ENCODE measurements at places on chromosomes 3 and 15. TPM values are rescaled to one million over a fixed set of nuclear protein-coding genes. Genes with fewer than 3 reads are reported as not detected.
A peak's percentile ranks its signal among the peaks of the same experiment; 100 is the strongest.

DNA sequence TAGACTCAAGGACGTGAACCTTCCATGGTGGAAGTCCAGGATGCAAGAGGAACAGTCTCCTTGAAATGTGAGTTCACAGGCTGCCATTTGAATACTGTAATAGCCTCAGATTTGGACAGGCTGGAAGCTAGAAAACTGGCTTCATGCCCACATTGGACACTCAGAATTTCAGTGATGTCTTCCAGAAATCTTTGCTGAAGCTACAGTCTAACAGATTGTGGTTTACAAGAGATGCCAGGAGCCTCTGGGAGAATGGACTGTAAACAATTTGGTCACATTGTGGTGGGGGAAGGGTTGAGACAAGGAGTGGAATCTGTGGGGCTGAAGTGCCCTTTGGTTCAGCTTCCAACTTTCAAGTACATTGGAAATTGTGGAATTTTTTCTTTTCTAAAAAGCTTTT is 252.0 kb upstream of the PROK2 start:
- no peak for DNase-seq

GRCh38 chr15:55823699-55824340 is 80.9 kb upstream of the PRTG start:
- DNase-seq: no peak

- DNase-seq: no peak
Observed at GRCh38 chr15:45101749-45102148, 12.2 kb downstream of the DUOX2 start.

- DNase-seq: peak; percentile 30
Observed at GRCh38 chr3:27507515-27508266, 23.5 kb upstream of the SLC4A7 start.

DNA sequence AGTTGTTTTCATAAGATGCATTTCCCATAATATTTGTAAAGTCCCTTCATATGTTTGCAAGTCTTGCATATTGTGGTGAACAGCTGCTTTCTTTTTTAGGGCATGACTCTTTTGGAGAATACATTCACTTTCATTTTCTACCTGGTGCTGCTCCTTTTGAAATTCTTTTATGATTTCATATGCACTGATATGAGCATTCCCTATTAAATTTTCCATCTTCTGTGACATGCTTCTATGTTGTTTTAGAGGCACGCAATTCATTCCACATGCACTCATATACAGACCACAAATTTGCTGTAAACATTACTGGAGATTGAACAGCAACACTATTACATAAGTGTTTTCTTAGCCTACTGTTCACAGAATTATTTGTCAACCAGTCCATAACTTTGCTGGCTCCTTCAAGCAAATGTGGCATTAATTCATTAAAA is 92.8 kb upstream of the TNFSF10 start:
- no peak for DNase-seq

DNA sequence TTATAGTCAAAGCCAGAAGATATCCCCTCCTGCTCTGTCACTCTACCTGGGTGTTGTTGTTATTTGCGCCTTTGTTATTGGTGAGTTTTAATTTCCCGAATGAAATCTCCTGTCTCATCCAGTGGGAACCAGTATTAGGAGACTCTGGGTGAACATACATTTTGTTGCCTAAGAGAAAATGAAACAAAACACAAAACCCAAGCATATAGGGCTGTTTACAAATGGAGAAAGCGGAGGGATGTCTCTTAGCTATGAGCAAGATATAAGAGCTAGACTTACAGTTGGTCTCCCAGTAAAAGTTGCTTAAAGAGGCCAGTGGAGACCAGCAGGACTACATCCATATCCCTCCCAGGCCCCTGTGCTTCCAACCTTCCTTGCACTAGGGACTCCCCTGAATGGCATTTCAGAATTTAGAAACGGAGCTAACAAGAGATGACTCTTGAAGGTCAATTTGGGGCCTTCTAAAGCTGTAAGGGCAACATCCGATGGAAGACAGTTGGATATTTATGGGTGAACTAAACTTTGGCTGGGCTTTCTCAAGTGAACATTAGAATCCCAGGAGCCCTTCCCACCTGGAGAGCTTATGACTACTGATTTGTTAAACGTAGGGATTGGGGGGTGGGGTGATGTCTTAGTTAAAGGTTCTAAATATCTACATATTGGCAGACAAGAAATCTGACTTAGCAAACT is 2.7 kb downstream of the EOMES start:
- no peak for DNase-seq

DNA sequence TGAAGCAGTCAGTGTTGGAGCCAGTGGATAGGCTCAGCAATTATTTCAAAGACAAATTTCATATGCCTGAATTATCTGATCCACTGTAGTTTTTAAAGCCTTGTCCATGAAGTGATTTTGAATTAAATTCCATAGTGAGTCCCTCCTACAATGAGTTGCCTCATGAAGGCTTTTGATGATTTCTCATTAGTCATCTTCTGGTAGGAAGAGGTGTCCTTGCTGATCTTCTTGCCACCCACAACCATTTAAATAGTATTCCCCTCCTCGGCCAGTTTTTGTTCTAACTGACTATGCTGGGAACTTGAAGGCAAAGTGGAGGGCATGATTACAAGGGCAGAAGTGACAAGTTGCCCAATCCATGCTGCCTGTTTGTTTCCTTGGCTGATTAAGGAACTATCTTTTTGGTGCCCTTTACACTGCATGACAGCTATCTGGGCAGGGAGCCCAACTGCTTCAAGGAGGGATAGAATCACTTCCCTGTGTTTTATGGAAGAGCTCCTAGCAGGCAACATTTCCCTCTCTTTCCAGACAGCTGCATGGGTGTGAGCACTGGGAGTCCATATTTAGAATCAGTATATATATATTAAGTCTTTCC is 617.5 kb downstream of the ZPLD1 start:
- peak; percentile 20 for DNase-seq

GRCh38 chr15:82986442-82986780 is 401 bp downstream of the RAMAC start:
- no peak for DNase-seq

GRCh38 chr15:91271565-91272153 is 171.6 kb downstream of the SV2B start:
- peak; percentile 67 for DNase-seq

DNA sequence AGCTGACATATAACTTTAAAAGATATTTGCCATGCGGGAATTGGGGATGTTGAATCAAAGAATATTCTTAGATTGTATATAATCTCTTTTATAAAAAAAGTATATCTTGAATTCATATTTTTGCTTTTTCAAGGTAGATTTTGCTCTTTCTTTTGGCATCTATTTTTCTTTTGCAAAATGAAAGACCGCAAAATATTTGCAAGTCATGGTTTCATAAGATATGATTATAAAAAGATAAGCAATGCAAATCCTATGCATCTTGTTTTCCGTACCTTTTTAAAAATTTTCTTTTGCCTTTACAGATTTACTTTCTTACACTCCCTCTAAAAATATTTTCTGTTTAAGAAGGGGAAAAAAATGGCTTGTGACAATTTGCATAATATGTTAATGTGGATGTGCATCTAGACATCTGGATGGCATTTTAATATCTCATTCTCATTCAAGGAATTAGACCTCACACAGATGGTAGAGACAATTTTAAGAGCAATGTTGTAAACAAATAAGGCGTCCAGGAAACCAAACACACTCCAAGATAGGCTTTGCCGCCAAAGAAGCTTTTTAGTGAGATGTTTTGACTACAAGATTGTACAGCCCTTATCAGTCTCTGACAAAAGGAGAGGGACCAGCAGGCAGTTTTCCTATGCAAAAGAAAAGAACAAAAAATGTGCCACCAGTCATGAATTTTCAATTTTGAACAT is 371.1 kb downstream of the CHL1 start:
- no peak for DNase-seq

- DNase-seq: no peak
Observed at GRCh38 chr15:40918146-40918798, 10.9 kb upstream of the DLL4 start.

- DNase-seq: no peak
Observed at GRCh38 chr15:50800715-50801114, 35.2 kb upstream of the SPPL2A start.

The SPSB4 gene
- not detected for total RNA-seq

The IL17RB gene
- total RNA-seq: 16.0 TPM

The STRIT1 gene
- total RNA-seq: not detected

The VGLL4 gene
- 49.1 TPM for total RNA-seq
